ENCODE measurements at places on chromosomes 2 and 18. TPM values are rescaled to one million over a fixed set of nuclear protein-coding genes. Genes with fewer than 3 reads are reported as not detected.

DNA sequence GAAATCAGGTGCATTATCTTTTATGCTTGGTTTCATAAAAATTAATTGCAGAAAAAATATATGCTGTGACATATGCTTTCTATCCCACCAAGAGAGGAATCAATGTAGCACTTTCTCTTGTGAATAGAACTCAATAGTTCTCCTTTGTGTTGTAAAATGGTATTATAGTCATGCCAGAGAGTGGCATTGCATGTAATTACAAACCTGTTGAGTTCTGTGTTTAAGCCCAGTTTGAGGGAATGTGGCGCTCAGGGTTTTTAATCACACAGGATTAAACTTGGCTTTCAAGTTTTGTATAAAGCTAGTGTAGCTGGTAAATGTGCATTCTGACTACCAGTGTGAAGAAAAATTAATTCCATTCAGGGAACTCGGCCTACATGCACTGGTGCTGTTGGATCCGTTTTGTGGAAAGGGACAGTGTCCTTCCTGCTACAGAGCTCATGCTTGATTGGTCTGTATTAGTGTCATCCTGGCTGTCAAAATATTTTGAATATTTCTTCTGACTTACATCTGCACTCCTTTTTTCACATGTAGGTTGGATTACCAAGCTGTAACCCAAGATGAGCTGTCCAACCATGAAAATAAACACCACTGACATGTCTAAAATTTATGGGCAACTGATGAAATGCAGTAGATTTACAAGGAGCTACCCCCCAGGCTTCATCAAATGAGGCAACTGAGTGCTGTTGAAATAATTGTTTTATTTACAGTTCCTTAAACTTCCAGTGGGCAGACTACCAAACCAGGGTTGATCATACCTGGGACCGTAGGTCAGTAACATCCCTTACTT lies 80.3 kb downstream of the SLC4A3 start:
- no peak for DNase-seq

DNA sequence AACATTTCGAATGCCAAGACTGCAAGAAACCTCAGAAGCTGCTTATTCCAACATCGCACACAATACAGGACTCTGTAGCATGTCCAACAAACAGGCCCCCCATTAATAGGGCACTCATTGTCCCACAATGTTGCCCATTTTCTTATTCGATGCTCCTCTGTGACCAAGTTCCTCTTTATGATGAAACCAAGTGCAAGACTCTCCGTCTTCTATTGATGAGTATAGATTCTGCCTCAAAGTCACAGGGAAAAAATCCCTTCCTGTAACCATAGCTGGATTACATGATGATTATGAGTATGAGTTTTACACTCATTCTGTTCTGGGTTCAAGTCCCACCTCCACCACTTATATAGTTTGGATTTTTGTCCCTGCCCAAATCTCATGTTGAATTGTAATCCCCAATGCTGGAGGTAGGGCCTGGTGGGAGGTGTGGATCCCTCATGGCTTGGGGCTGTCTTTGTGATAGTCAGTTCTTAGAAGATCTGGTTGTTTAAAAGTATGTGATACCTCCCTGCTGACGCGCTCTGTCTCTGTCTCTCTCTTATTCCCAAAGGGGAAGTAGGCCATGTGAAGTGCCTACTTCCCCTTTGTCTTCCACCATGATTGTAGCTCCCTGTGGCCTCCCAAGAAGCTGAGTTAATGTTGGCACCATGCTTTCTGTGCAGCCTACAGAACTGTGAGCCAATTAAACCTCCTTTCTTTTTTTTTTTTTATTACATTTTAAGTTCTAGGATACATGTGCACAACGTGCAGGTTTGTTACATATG lies 148.7 kb downstream of the OSR1 start:
- DNase-seq: no peak

DNA sequence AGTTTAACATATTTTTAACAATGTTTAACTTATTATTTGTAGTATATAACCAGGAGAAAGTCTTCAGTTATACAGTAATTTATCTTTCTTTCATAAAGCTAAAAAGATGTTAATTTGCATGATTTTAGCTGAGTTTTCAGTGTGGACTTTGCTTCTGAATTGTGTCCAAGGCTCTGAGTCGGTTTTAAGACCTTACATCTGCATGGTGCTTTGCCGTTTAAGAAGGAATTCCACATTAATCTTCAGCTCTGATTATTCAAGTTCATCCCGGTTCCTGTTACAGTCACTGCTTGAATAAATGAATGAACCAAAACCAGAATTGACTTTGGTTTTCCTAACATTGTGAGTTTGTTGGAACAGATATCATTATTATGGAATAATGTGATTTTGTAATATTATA lies 419.7 kb upstream of the RGPD4 start:
- no peak for DNase-seq

DNA sequence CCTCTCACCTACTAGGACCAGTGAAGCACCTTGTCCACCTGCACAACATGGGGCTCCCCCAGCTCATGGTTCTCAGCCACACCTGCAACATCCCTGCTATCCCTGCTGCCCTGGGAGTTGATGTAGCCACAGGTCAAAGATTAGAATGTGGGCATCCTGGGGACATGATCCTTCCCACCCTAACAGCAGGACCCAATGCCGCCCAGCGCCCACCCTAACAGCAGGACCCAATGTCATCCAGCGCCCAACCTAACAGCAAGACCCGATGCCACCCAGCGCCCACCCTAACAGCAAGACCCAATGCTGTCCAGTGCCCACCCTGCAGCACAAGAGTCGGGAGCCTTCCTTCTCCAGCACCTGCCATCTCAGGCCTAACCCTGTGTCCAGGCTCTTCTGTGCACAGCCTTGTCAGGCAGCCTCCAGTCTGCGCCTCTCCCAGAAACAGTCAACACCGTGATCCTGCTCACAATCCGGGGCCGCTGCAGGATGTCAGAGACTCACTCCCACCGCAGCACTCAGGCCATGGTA lies 237.3 kb upstream of the SALL3 start:
- peak; percentile 61 for DNase-seq

DNA sequence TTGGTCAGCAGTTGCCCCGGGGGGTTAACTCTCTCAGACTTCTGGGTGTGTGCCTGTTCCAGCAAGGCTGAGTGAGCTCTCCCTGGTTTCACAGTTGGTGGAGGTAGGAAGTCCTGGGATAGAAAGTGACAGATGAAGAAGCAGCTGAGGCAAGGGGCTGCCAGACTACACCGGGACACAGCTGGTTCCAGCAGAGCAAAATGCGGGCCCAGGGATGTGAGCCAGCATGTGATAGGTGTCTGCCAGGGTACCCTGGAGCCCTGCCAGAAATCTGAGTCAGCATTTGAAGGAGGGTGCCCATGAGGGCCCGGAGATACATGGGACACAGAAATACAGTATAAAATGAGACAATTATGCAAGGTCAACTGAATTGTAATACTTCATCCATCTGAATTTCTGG lies 79.3 kb upstream of the LGALSL start:
- DNase-seq: no peak

DNA sequence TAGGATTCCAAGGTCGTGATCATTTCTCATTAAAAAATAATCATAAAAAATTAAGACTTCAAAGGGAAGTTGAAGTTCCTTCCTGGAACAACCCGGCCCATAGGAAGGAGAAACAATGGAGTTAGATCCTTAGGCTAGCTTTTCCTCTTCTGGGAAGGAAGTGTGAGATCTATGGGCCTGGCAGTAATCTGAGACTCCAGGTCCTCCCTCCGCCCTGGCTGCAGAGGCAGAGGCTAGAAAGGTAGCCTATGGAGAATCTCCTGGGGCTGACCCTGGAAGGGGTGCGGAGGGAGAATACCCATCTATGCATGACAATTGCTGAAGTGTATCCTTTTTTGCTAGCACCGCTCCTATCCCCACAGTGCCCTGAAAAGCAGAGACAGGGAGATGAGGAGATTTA lies 37.9 kb downstream of the TRIB2 start:
- DNase-seq: no peak

DNA sequence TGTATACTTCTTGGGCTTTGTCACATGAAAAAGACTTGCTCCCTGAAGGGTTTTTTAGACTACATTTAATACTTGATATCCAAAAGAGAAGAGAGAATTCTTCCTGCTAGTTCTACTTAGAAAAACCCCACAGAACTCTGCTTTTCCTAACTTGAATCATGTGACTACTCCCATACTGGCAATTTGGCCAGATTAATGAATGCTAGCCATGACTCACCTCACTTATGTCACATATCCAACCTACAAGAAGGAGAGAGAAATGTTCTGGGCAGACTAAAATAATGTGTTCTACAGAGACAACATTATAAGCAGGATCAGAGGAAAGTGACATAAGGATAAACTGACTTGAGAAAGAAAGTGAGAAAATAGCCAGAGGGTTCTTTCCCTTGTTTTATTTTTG lies 249.3 kb upstream of the GULP1 start:
- DNase-seq: no peak

GRCh38 chr18:12236934-12237832 lies 17.0 kb upstream of the CIDEA start:
- peak; percentile 91 for DNase-seq

DNA sequence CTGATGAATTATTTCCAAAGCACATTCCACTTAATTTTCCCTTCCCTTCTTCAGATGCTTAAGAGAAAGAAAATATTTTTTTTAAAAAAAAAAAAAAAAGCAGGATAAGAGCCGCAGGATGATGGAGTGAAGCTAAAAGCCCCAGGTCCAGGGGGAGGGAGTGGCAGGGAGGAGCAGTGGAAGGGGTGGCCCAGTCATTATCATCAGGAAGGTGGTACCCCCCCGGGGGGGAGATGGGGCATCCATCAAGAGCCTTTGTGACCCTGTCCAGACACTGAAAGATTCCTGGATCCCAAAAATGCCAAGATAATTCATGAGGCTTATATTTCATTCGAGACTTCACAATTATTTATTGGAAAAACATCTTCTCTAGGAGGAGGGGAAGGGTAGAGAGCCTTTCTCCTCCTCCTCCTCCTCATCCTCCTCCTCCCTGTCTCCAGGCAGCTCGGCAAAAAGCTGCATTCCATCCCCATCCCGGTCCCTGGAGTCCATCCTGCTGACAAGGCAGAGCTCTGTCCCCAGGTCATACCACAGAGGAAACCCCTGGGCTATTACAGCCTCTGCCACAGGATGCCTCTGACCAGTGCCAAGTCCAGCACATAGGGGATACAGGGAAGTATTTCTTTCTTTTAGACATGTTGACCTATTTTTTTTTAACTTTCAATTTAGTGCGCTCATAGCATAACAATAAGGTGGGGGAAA lies 125.3 kb downstream of the TWIST2 start:
- no peak for DNase-seq

- no peak for DNase-seq
These were observed 2.9 kb upstream of the PTPN4 start for GRCh38 chr2:119756837-119757236.

- no peak for DNase-seq
These were observed 95.9 kb downstream of the CRIM1 start for GRCh38 chr2:36451512-36451911.

GRCh38 chr2:31945572-31945935 lies 65.3 kb downstream of the MEMO1 start:
- DNase-seq: no peak

DNA sequence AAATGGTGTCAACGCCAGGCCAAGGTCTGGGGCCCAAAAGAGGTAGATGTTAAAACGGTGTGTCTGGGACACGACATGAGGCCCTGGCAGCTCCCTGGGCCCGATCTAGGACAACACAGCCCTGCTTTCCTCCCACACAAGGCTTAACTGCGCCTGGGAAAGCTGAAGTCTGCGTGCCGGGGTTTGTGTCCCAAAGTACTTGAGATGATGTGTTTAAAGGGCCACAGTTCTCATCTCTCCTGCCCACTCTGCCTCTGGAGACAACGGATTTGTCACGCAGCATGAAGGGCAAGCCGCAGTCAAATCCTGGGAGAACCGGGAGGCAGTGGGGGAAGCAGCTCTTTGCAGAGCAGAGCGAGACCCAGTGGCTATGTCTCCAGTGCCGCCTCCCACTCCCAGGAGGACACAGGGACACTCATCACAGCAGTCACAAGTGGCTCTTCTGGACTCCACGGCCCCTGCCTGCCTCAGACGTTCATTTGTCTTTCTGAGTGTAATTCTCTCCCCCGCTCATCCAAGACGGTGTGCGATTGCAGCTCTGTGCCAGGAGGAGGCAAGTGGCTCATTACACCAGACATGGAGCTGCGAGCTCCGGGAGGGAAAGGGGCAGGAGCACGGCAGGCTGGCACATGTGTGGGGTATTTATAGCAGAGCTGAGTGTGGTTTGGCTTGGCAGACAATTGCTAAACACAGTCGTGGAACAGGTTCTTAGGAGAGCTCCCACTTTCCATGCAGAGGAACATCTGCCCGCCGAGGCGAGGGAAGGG lies 57.7 kb upstream of the SEMA4C start:
- no peak for DNase-seq

DNA sequence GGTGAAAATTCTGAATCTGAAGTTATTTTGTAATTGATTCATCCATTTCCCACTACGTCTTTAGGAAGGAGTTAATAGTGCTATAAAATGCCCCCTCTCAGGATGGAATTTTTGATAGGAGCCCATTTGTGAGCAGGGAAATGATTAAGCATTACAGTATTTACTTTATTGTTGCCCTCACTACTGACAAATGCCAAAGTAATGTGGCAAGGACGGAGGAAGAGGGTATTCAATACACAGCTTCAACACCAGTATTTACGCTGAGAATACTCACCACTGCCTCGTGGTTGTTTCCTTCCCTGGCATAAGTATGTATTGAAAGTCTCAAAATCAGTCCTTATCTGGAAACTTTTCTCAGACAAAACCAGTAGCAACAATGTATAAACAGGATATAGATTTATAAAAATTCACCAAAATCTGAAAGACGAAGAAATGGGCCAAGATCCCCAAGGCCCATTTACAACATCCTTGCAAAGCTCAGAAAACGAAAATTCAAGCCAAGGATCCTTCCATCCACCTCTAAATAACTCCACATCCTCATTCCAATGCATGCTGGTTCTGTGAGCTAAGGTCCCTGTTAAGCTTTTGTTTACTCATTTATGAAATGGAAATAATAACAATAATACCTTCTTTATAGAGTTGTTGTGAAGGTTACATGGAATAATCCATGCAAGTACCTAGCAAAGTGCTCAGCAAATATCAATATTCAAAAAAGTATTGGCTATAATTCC lies 29.3 kb downstream of the FEZ2 start:
- no peak for DNase-seq

DCDC2C gene
- not detected for total RNA-seq

REG3A gene
- 11.2 TPM for total RNA-seq

LRATD1 gene
- 0.13 TPM for total RNA-seq

TTN gene
- 28.5 TPM for total RNA-seq

STON1 gene
- total RNA-seq: 25.2 TPM
